Activated naive CD8-positive, alpha-beta T cell treated with anti-CD3 and anti-CD28 coated beads, Interleukin-2, amount 10 ng/mL, durations not matched to agents 7 days and 5 days (primary cell): ENCODE measurements at places on chromosomes 16 and 17.

DNA sequence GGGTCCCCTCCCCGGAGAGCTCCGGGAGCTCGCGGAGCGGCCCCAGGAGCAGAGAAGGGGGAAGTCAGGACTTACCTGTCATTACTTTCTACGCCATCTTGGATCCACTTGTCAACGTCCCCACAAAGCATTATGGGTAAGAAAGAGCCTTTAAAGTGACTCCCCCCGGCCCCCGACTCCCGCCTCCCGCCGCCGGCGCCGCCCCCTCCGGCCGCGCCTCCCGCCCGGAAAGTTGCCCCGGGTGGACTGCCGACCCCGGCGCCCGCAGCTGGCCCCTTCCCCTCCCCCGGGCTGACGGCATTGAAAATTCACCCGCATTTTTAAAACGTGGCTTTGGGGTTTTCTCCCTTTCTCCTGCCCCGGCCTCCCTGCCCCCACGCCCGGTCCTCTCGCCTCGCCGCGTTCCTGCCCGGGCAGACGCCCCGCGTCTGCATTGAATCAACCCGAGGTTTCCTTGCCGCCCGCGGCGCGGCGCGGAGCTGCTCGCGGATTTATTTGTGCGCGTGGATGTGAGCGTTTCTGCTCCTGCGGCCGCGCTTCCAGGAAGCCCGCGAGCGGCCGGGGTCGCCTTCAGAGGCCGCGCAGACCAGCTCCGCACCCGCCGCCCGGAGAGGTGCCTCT lies at the start of gene HELZ:
TSS of gene HELZ (minus strand) at position 124 of the 621 bp plus-strand sequence. CDS start 26,392 bp downstream, outside the sequence.
- peaks cover 41% of the 10 kb centered on the region for H3K4me1 ChIP-seq
- peaks cover 6% of the 10 kb centered on the region for H3K27me3 ChIP-seq
- peak within 1 kb of the TSS; percentile 89 for H3K4me3 ChIP-seq
- peaks cover 7% of the 10 kb centered on the region for H3K36me3 ChIP-seq
- peak; percentile 78 for DNase-seq

DNA sequence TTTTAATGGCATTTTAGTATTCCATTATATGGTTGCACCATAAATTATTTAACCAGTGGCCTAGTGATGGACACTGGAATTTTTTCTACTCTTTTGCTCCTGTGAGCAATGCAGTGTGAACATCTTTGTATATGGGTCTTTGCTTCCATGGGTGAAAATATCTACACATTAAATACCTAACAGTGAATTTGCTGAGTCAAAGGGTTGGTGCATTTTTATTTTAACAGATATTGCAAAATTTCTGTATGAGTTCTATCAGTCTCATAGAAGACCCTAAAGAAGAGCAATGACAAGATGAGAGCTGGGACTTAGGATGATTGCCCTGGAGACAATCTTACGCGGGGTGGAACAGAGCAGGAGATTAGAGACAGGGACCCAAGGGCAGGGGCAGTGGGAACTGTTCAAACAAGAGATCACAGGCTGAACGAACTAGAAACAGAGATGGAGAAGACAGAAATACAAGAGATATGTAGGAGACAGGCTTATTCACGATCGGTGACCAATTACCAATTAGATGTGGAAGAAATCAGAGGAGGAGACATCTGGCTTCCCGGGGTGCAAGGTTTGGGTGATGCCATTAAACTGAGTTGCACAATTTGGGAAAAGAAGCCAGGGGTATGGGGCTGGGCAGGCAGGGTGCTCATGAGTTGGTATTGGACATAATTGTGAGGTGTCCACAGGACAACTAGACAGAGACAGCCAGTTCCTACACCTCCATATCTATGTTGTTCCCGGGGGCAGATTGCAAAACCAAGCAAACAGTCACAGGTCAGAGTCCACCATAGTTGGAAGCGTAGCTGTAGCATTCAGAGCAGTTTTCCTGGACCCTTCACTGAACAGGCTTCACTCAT lies 39.9 kb upstream of the LONP2 start:
- H3K4me3 ChIP-seq = no peak overlapping the region
- H3K27ac ChIP-seq = no peak overlapping the region
- H3K4me1 ChIP-seq = peaks cover 1% of the 10 kb centered on the region
- peaks cover 17% of the 10 kb centered on the region for H3K27me3 ChIP-seq
- DNase-seq = no peak
- no peaks in the 10 kb centered on the region for H3K36me3 ChIP-seq

DNA sequence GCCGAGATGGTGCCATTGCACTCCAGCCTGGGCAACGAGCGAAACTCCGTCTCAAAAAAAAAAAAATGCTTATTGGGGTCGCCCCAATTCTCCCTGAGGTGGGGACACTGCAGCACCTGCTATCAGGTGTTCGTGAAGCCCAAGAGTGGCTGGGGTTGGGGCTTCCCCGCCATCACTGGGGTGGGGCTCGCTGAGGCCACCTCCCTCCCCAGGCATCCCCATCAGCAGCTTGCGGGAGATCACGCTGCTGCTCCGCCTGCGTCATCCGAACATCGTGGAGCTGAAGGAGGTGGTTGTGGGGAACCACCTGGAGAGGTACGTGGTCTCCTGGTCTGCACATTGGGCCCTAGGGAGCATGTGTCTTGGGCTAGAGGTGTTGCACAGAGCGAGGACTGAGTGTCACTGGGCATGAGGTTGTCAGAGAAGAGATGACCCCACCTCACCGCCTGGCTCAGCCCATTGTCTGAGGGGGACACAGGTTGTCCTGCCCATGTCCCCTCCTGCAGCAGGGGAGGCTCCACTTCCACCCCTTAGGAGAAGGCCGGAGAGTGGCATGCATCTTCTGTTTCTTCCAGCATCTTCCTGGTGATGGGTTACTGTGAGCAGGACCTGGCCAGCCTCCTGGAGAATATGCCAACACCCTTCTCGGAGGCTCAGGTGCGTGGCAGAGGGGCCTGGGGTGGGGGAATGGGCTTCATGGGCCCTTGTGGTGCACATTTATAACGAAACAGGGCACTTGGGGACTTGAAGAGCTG lies 4.9 kb downstream of the CDK10 start:
- no peak overlapping the region for H3K4me3 ChIP-seq
- H3K27ac ChIP-seq = no peak overlapping the region
- H3K27me3 ChIP-seq = no peaks in the 10 kb centered on the region
- no peak for DNase-seq
- peaks cover 14% of the 10 kb centered on the region for H3K4me1 ChIP-seq

GRCh38 chr17:44323359-44324091 lies 1.1 kb downstream of the SLC25A39 start:
- peak overlapping the region; percentile 76 for H3K27ac ChIP-seq
- peaks cover 20% of the 10 kb centered on the region for H3K4me1 ChIP-seq
- peaks cover 6% of the 10 kb centered on the region for H3K36me3 ChIP-seq
- H3K4me3 ChIP-seq = peak overlapping the region; percentile 87
- DNase-seq = no peak

GRCh38 chr17:13418891-13419290 lies 182.8 kb downstream of the HS3ST3A1 start:
- peaks cover 5% of the 10 kb centered on the region for H3K27me3 ChIP-seq
- no peaks in the 10 kb centered on the region for H3K36me3 ChIP-seq
- DNase-seq = no peak
- H3K4me3 ChIP-seq = no peak overlapping the region
- H3K4me1 ChIP-seq = no peaks in the 10 kb centered on the region

GRCh38 chr17:82985428-82985805 lies 94.0 kb upstream of the METRNL start:
- H3K27me3 ChIP-seq = peaks cover 8% of the 10 kb centered on the region
- H3K36me3 ChIP-seq = peaks cover 20% of the 10 kb centered on the region
- H3K4me1 ChIP-seq = peaks cover 24% of the 10 kb centered on the region
- H3K4me3 ChIP-seq = peak overlapping the region; percentile 74
- DNase-seq = no peak
- peak overlapping the region; percentile 57 for H3K27ac ChIP-seq

DNA sequence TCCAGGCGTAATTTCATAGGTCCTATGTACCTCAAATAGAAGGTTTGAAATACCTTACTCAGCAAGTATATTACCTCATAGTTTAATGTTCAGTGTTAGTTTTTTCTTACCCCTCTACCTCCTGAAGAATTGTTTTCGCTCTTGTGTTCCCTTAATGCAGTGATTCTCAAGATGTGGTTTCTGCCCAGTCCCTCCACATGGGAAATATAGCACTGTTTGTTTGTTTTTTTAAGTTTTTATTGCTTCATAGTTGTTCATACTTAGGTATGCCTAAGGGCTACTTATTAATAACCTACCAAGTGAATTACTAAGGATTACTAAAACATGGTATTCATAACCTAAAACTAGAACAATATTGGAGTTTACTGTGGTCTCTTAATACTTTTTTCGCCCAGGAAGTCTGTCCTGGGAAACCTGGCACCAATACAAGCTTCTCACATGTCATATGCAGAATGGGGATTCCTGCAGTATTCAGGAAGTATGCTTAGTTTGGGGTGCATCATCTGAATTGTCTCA lies 5.0 kb downstream of the RSPRY1 start:
- H3K4me3 ChIP-seq = no peak overlapping the region
- no peaks in the 10 kb centered on the region for H3K27me3 ChIP-seq
- no peak for DNase-seq
- H3K27ac ChIP-seq = no peak overlapping the region
- H3K4me1 ChIP-seq = peaks cover 16% of the 10 kb centered on the region

DNA sequence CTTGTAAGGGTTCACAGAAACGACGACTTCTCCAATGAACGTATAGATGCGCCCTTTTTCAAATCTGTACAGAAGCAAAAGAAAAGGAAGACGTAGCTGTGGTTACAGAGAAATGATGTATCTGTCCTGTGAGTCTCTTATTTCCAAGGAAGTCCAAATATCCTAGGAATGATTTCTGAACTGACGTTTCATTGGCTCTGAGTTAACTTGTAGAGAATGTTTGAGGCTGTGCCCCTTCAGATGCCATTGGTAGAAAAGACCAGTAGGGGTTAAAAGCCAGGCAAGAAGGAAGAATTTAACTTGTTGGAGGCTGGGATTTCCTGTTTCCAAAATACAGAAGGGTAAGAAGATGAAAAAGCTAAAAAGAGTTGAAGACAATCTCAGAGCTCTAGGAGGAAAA lies 96.2 kb downstream of the MYO1D start:
- no peak overlapping the region for H3K4me3 ChIP-seq
- no peaks in the 10 kb centered on the region for H3K27me3 ChIP-seq
- no peak overlapping the region for H3K27ac ChIP-seq
- no peaks in the 10 kb centered on the region for H3K36me3 ChIP-seq

- no peaks in the 10 kb centered on the region for H3K36me3 ChIP-seq
- H3K4me3 ChIP-seq = no peak overlapping the region
- no peak for DNase-seq
- H3K4me1 ChIP-seq = no peaks in the 10 kb centered on the region
- H3K27ac ChIP-seq = no peak overlapping the region
Observed at GRCh38 chr17:14818469-14818868, 446.7 kb downstream of the PMP22 start.

- DNase-seq = no peak
- no peak overlapping the region for H3K4me3 ChIP-seq
- no peaks in the 10 kb centered on the region for H3K4me1 ChIP-seq
- no peak overlapping the region for H3K27ac ChIP-seq
Observed at GRCh38 chr16:49352892-49353291, 20.7 kb upstream of the C16orf78 start.

DNA sequence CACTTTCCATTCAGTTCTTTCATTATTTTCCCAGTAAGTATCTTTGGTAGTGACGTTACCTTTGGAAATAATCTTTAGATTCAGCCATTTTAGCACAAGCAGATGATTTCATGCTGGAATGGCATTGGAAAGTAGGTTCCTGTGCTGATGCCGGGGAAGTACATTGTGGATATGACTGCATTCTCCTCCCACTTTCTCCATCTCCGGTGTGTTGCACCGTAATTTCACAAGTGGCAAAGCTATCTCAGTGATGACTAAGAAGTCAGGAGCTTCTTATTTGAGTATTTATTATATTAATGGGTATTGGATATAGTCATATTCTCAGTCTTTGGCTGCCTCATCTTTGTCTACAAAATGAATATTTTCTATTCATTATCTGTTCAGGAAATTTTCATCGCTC lies 69.8 kb downstream of the MRTFB start:
- no peak overlapping the region for H3K4me3 ChIP-seq
- H3K36me3 ChIP-seq = peaks cover 5% of the 10 kb centered on the region
- DNase-seq = no peak
- no peaks in the 10 kb centered on the region for H3K27me3 ChIP-seq

DNA sequence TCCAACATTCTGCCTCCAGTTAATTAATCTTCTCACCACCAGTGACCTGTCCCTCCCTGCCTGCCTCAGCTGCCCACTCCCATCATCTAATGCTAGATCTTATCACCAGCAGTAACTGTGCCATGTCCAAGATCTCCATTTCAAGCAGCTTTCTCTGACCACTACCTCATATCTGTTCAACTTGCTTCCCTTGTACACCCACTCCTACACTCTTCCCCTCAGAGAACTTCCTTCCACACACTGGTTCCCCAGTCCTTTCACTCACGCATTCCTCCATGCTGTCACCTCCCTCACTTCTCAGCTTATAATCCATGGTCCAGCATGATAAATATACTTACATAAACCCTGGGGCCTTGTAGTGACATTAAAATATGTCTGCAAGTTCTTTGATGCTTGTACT lies 31.8 kb upstream of the DYNLL2 start:
- H3K27ac ChIP-seq = no peak overlapping the region
- no peak for DNase-seq
- H3K4me1 ChIP-seq = peaks cover 1% of the 10 kb centered on the region
- H3K36me3 ChIP-seq = no peaks in the 10 kb centered on the region

- DNase-seq = peak; percentile 64
- H3K4me1 ChIP-seq = peaks cover 45% of the 10 kb centered on the region
- no peaks in the 10 kb centered on the region for H3K27me3 ChIP-seq
Observed at GRCh38 chr17:47742319-47743181, 9.5 kb downstream of the TBX21 start.

DNA sequence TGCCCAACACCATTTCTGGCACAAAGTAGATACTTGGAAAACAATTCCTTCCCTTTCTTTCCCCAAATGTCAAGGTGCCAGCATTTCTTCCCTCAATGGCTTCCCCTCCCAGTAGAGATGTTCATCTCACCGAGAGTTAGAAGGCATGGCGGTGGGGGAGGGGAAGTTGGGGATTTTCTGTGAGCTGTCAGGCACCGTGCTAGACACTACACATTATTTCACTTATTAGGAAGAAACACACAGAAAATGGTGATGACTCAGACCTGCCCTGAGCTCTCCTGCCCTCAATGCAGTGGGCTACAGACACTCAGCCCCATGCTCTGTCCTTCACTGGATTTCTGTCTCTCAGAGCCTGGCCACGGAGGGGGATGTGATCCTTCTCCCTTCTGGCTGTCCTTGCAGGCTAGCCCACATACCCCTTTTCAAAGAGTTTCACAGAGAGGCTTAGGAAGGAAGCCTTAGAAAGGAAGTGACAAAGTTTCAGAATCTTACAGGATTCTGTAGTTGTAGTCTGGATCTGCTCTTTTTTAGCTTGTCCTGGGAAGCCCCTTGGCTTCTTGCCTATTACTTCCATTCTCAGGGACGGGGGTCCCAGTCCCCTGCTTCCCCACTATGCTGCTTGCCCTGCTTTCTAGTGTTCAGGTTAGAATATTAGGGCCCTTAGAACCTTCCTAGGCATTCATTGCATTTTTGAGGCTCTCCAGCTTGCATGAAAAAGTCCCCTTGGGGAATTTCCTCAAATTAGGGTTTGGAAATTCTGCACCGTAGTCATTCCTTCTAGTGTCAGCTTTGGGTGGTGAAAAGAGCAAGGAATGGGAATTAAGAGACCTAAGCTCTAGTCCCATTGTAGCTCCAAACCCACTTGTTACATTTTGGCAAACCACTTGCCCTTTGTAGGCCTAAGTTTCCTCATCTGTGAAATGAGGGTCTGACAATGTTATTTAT lies 12.2 kb upstream of the CCL5 start:
- H3K4me3 ChIP-seq = peak overlapping the region; percentile 64
- peaks cover 4% of the 10 kb centered on the region for H3K36me3 ChIP-seq
- peak overlapping the region; percentile 88 for H3K27ac ChIP-seq
- H3K4me1 ChIP-seq = peaks cover 68% of the 10 kb centered on the region
- no peaks in the 10 kb centered on the region for H3K27me3 ChIP-seq

- no peaks in the 10 kb centered on the region for H3K36me3 ChIP-seq
- no peak overlapping the region for H3K27ac ChIP-seq
- H3K4me3 ChIP-seq = no peak overlapping the region
- H3K4me1 ChIP-seq = no peaks in the 10 kb centered on the region
- H3K27me3 ChIP-seq = no peaks in the 10 kb centered on the region
- DNase-seq = no peak
Observed at GRCh38 chr16:69223882-69224281, 36.9 kb downstream of the SNTB2 start.
